ENCODE measurements at places on chromosomes 5 and 9.

GRCh38 chr9:91084896-91085516 lies 276.7 kb downstream of the AUH start:
- no peak for DNase-seq

- DNase-seq = no peak
Measured at GRCh38 chr5:96195123-96195522, 233.5 kb upstream of the ELL2 start.

GRCh38 chr9:127781806-127782205 lies 3.3 kb upstream of the SH2D3C start:
- DNase-seq = no peak

GRCh38 chr5:55180016-55180415 lies 7.0 kb upstream of the CDC20B start:
- no peak for DNase-seq

All from dorsolateral prefrontal cortex (tissue), 122 donors.